ENCODE measurements at places on chromosomes 11 and 22.

DNA sequence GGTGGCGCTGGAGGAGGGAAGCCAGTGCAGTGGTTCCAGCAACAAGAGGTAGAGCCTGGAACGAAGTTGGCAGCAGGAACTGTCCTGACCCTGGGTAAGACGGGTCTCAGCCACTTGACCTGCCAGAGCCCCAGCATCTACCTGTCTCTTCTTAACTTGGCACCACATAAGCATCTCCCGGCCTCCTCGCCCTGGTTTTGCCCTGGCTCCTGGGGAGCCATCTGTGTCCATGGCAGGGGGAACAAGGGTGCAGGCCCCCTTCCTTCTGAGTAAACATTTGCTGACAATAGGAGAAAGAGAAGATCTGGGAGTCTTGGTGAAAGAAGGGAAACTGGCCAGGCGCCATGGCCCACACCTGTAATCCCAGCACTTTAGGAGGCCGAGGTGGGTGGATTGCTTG is 12.8 kb downstream of the P2RY2 start:
- DNase-seq, result no peak

GRCh38 chr22:22703203-22703570 is 58.8 kb downstream of the GGTLC2 start:
- no peak for DNase-seq

GRCh38 chr11:111399187-111400031 is 20.3 kb upstream of the POU2AF1 start:
- DNase-seq, result no peak

- DNase-seq, result no peak
Observed at GRCh38 chr11:73833067-73833466, 43.6 kb downstream of the COA4 start.

DNA sequence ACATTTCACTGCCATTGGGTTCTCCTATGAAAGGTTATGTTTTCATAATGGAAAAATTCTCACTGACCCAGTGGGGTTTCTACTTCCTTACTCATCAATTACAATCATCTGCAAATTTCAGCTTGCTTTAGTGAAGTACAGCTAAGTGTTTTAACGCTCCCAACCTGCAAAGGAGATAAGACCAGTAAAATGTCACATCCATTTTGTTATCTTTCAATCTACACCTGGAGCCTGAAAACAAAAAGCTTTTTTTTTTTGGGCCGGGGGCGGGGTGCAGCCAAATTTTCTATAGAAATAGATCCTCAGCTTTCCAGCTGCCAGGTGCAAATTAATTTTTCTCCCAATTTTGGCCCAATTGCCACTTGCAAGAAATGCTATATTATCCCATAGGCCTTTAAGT is 40.6 kb downstream of the CADM1 start:
- DNase-seq, result no peak

DNA sequence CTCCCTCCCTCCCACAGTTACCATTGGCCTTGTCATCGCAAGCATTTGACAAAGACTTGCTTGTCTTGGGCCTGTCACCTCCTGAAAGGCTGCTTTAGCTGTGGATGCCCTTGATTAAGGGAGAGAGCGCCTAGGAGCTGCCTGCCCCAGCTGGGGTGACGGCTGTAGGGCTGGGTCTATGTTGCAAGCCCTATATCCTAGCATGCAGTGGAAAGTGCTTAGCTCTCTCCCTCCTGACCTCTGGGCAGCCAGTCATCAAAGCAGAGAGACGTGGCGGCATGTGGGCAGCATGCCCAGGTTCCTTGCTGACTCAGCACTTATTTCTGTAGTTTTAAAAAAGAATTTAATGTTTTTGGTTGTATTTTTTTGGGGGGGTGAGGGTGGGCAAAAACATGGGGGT is 75.9 kb downstream of the BARX2 start:
- no peak for DNase-seq

DNA sequence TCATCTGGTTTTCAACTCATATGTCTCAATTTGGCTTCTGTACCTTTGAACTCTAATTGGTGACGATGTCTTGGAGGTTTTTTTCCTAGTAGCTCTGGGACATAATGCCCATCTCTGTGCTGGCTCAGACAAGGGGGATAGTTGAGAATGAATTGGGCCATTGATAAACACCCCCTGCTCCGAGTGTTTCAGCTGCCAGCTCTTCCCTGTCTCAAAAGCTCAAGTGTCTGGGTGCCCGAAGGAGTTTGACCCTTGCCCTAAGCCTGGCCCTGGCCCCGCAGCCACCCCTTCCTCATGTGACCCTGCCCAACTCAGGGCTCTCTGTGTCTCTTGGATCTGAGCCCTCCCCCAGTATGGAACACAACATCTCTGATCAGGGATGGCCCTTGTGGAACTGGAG is 3.0 kb downstream of the INSC start:
- no peak for DNase-seq

- DNase-seq, result no peak
Observed at GRCh38 chr22:44133901-44134571, 46.7 kb upstream of the PARVG start.

- DNase-seq, result no peak
Observed at GRCh38 chr11:33700063-33700501, 544 bp downstream of the C11orf91 start.

DNA sequence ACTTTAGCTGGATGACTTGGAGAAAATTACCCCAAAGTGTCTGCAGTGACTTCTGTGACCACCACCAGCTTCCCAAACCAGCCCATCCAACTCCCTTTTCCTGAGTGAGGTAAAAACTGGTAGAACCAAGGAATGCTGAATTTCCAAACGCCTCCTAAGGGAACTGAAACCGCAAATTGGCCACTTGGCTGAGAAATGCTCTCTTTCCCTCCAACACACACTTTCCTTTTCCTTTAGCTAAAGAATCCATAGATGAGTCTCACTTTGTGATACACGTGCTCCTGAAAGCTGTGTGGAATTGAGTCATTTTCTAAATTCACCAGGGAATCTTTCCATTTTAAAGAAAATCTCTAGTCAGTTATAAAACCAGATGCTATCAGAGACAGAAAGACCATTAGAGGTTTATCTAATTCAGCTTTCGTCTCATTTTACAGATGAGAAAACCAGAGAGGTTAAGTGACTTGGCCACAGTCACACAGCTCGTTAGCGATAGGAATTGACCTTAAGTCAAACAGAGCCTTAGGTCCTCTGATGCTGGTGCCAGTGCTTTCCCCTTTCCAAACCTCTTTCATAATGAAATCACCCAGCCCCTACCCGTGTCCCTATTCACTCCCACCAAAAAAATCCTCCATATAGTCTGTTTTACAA is 137.2 kb downstream of the COMMD9 start:
- no peak for DNase-seq

DNA sequence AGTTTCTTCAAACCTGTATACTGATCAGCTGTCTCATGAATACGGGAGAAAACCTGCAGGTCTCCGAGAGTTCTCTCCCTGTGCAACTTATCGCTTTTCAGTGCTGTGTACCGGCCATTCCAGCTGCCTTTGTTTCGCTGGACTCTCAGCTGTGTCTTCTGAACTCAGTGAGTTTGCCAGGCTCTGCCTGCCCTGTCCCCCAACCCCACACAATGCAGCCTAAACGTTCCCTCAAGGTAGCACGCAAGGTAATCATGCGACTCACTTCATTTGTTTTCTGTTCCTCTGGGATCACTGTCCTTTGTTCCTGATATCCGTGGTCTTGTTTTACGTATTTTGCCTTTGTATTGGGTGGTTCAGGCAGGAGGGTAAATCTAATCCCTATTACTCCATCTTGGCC is 13.5 kb downstream of the RBM7 start:
- DNase-seq, result no peak

DNA sequence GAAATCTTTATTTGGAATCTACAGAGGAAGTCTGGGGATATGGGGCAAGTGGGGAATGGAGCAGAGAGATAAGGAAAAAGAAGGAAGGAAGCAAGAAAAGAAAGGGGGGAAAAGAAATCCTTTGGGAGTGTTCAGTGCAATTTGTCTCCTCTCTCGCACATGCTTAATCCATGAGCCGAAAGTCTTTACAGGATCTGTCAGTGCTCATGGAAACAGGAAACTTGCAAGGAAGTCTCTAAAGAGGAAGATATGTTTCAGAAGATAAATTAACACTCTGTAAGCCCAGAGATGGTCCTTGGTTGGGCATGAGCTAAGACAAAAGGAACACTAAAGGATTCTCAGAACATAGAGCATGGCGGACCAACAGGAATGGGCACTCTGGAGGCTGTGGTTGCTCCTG is 47.9 kb upstream of the FLI1 start:
- no peak for DNase-seq

DNA sequence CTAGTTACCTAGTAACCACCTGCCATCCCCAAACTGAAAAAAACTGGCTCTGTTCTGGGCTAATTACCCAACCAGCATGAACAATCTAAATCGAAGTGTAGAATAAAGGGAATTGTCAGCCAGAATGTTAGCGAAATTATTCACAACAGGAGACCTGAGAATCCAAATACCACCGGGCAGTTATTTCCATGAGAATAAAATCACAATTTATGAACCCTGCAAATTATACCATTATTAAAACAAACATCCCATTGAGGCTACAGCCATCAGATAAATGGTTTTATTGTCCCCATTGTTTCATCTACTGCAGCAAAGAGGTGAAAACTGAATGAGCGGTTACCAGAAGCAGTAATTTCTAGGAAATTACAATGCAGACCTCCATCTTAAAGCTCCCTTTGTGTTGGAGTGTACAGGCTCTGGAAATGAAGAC is 21.7 kb downstream of the FAM168A start:
- no peak for DNase-seq

DNA sequence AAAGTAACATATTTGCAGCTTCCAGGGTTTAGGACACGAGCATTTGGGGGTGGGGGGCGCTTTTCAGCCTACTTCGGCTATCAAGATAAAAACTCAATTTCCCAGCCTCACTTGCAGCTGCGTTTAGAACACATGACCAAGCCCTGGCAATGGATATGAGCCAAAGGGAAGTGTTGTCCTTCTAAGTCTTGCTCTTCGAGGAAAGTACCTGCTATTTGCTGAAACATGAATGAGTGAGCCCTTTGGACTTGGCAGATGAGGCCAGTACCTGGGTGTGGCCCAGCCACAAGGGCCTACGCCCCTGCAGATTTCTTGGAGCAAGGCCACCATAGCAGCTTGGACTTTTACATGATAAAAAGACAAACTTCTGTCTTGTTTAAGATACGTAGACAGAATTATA is 60.2 kb upstream of the SORL1 start:
- no peak for DNase-seq

GRCh38 chr11:65636108-65637031 is 1.5 kb upstream of the SIPA1 start:
- no peak for DNase-seq

- DNase-seq, result no peak
Observed at GRCh38 chr11:47716692-47717091, 1.5 kb upstream of the AGBL2 start.

DNA sequence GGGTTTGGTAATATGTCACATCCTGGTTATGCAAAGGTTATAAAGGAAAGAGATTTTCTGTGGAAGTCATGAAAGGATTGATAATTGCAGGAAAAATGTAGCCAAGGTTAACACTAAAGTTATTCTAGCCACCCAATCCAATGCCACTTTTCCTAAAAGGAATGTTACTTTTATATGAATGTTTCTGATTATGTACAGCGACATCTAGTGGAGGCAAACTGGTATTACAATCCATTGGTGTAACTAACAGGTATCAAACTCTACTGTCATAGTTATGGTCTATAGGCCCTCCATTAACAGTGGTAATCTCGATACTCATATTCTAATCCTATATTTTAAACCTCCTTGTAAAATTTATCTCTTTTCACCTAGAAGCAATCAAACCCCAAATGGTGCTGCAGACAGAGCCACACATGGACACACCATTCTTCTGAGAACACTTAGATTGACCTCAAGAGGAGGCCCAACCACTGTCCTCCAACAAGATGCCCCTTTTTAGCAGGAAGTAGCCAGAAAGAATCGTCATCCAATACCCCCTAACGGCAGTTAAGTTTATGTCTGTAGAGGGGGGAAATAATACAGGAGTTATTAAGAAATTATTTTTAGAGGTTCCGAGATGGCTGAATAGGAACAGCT is 74.9 kb upstream of the RAG2 start:
- DNase-seq, result no peak

DNA sequence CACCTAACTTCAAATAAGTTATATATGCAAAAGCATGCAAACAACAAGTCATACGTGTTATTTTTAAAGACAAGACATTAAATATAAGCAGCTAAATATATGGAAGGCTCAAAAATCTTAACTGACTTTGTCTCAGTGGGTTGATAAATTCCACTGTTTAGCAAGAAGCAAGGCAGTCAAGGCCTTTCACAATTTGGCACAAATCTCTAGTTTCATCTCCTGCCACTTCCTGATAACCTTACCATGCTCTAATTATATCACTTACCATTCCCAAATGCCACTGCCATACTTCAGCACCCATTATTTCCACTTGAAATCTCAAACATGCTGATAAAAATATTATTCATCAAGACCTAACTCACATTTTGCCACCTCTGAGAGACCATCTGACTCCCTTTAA is 24.8 kb downstream of the DCUN1D5 start:
- no peak for DNase-seq

DNA sequence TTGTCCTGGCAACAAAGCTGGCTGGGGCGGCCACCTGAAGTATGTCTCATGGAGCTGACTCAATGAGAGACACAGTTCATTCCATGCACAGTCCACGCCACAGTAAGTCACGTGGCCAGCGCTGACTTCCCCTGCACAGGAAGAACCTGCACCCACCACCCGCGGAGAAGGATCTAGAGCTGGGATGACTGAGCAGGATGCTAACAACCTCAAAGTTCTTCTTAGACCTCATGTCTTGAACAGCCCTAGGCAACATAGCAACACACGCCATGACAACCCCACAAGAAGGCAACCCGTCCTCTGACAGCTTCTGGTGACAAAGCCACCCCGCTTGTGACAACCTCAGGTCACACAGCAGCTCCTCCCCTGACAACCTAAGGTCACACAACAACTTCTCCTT is 76.9 kb upstream of the B3GAT1 start:
- no peak for DNase-seq

GRCh38 chr11:104122836-104123235 is 41.1 kb downstream of the PDGFD start:
- no peak for DNase-seq

- no peak for DNase-seq
Observed at GRCh38 chr11:86758171-86758570, 42.2 kb upstream of the PRSS23 start.

- no peak for DNase-seq
Observed at GRCh38 chr11:65125197-65126056, 3.3 kb downstream of the MRPL49 start.

DNA sequence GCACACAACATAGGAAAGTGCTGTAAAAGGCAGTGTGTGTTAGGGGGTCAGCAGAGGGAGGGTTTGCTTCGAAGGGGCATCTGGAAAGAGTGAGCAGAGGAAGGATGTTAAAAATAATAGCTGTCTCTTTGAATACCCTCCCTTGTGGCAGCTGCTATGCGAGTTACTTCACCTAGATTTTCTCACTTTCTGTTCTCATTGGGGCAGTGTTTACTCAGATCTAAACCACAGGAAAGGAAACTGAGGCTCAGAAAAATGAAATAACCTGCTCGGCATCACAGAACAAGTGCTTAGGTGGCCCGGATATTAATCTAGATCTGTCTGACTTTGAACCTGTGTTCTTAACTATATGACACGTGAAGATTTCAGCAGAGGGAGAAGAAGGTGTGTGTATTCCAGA is 125.3 kb downstream of the C11orf91 start:
- DNase-seq, result peak; percentile 18

Data from GM10248 (cell line).